ENCODE measurements at places on chromosomes 13 and 19.

DNA sequence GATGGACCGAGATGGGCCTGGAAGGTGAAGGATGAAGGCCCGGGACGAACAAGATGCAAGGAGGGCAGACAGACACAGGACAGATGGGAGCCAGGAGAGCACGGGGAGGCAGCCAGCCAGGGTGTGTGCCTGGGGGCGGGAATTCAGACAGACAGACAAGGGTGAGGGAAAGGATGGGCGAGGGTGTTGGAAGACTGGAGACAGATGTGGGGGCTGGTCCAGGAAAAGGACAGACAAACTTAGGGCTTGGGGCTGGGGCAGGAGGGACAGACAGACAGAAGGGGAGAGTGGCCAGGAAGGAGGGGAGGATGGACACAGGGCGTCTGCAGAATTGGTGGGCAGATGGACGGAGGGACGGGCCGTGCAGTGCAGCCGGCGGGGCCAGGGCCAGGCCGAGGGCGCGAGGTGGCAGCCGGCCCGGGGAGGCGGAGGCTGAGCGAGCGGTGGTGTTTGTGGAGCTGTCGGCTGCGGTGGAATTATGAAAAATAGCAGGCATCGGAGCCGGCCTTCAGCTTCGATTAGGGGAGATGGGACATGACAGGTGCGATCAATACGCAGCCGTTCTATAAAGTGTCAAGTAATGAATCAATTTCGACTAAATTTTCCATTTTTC, 4.6 kb upstream of the ERFL start:
- DNase-seq, result no peak

DNA sequence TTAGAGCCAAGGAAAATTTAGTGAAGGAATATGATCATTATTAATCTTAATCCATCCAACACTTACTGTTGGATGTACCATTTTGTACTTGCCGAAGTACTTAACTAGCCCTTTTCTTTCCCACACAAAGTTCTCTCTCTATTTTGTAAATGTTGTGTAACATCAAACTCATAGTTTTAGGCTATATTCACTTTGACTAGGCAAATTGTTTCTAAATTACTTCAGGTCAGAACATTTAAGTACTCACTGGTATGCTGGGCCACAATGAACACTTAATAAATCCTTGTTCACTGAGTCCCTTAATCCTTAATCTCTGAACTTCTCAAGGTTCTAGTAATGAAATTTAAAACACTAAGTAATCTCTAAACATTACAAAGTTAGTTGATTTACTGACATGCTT, 49.3 kb upstream of the EEF1AKMT1 start:
- no peak for DNase-seq

GRCh38 chr19:22545751-22546150, 88.4 kb upstream of the ZNF492 start:
- DNase-seq, result peak; percentile 39

GRCh38 chr19:6457958-6458694, 1.5 kb downstream of the SLC25A23 start:
- DNase-seq, result no peak

DNA sequence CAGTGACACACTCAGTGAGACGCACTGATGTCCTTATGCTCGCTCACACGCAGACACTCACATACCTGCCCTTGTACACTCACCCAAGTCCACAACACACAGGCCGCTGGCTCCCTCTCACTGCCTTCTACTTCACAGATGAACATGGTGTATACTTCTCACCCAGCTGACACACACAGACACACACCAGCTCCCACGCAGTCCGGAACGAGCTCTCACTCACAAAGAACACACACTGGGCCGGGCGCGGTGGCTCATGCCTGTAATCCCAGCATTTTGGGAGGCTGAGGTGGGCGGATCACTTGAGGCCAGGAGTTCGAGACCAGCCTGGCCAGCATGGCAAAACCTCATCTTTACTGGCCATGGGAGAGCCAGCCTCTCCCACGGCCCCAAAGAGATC, 31.6 kb downstream of the CCL25 start:
- DNase-seq, result no peak

DNA sequence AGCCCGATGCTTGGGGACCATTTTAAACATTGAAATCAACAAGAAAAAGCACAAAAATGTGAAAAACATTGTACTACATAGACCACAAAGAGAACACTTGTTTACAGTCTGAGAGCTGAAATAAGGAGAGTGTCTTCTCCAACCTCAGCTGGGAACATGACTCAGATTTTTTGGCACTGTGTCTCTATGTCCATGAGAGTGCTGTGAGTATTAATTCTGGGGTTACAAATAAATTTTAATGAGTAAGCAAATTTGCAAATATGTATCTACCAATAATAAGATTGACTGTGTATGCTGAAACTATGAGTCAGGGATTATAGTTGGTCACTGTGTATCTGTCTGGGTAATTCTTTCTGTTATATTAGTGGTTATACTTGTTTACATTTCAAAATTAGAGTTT, 174.0 kb downstream of the DCT start:
- no peak for DNase-seq

GRCh38 chr19:50230379-50231351, 27.2 kb downstream of the MYH14 start:
- no peak for DNase-seq

DNA sequence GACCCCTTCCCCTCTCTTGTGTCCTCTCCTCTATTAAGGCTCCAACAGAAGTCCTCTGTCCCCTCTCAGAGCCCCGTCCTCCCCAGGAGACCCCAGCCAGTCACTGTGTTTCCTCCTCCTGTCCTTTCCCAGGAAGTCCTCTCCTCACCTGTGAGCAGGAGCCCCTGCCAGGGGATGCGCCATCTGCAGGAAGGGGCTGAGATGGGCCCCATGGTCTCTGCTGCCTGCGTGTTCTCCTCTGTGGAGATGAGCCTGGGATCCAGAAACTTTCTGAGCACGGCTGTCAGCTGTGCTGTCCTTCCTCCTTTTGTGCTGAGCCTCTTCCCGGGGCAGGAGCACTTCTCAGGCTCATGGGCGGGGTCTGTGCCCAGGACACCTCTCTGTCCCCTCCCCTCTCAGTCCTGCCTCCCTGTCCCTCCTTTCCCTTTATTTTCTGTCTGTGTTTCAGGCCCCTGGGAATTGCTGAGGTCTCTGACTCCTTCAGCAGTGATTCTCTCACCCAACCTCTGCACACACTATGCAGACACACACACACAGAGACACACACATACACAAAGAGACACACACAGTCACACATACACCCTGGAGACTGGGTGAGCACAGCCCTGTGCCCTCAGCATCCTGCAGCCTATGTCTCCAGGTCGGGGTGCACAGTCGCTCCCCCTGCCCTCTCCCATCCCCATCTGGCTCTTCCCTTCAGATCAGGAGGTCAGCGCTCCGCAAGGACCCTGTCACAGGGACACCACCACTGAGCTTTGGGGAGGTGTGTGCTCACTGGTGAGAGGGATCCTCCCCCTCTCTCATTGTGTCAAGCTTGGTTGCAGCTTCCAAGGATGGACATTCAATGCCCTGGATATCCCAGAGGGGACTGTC, at the start of gene CEACAM8:
CEACAM8 (minus strand) TSS at position 308 of the 873 bp plus-strand sequence; CDS start at position 212, 96 bp downstream.
- no peak for DNase-seq

GRCh38 chr13:91896547-91896946, 498.1 kb downstream of the GPC5 start:
- DNase-seq, result no peak

GRCh38 chr13:73035660-73036059, 23.1 kb upstream of the KLF5 start:
- DNase-seq, result no peak

DNA sequence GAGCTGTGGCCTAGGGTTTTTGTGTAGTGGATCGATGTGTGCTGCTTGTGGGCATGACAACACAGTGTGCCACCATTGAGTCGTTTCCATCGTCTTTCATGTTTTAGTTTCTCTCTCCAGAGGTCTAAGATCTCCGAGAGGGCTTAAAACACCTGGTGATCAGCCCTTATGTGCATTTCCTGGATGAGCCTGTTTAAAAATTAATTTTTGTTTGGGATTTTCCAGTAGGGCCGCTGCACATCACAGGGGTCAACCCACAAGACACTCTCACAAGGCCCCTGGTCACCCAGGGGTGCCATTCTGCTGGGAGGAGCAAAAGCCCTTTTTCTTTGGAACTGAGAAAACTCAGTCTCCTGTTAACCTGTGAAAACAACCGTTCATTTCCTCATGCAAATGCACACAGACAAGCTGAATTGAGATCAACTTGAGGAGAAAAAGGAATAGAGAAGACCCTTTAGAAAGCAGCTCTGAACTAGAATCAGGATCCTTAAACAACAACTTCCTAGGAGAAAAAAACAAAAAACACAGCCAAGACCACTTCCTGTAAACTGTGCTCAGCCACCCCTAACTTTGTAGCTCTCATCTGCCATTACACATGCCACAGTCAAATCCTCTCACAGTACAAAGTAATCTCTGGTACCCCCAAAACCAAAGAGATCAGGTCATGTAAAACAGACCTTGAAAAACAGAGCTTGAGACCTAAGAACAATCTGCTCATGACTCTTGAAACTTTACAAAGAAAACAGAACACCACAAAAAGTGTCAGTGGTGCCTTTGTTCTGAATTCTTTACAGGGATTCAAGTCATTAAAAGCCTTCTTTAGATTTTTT, 8.3 kb upstream of the MTRF1 start:
- DNase-seq, result no peak

DNA sequence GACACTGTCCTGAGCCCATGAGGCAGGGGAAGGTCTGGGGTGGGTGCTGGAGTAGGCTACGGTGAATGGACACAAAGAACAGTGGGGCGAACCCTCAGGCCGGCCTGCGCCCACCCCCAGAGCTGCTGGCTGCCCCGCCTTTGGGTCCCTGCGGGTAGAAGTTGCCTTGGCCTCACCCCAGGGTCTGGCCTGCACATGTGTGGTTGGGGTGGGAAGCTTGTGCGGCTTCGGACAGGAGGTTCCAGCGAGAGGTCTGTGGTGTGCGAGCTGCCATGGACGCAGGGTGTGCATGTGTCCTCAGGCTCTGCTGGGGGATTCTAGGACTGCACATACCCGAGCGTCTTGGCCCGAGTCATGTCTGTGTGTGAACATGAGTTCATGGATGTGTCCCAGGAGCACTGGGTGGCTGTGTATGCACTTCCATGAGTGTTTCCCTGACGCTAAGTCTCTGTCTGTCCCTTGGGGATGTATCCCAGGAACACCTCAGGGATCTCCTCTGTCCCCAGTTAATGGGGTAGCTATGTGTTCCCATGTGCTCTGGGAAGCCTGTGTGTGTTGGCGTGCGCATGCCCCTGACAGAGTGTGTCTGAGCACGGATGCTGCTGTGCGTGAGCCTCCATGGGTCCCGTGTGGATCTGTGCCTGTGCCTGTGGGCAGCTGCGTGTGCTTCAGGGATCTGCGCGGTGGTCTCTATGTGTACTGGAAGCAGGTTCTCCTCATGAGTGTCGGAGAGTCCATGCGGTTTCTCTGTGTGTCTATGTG, 20.8 kb upstream of the POU2F2 start:
- DNase-seq, result no peak

DNA sequence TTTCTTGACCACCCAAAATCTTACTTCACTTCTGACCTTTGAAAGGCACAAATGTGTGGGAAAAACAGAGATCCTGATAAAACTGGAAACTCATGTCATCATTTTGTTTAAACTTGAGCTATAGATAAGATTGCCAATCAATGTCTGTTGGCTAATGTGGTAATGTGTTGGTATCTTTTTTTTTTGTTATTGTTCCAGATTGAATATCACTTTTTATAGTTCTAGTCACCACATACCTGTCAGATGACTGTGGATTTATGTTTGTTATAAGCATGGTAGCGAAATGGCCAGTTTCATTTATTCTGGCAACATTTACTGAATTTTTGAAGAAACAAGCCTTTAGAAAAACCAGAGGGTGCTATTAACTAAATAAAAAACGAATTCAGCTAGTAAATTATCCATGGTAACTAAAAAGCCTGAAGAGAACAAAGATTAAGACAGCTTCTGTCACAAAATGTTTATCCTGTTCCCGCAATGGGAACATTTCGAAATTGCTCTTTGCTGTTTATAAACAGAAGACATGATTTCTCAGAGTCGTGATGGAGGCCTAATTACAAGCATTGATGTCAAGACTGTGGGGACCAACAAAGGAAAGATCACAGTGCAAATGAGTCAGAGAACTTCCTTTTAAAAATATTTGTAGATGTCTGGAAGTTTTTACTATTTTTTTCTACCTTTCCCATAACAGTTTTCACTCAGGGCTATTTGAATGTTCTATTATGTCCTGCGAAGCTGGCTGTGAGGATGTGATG, 82.9 kb upstream of the POSTN start:
- no peak for DNase-seq

DNA sequence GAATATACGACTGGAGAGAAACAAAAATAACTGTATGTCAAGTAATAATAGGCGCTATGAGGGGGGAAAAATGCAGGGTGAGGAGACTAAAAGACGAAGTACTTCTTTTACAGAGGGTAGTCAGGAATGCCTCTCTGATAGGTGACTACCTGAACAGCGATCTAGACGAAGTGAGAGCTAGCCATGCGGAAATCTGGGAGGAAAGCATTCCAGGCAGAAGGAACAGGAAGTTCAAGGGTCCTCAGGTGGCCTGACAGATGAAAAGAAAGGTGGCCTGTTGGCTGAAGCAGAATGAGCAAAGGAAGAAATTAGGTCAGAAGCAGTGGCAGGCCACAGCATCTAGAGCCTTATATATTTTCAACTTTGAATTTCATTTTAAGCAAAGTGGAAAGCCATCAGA, 13.3 kb downstream of the ZDHHC20 start:
- DNase-seq, result no peak

DNA sequence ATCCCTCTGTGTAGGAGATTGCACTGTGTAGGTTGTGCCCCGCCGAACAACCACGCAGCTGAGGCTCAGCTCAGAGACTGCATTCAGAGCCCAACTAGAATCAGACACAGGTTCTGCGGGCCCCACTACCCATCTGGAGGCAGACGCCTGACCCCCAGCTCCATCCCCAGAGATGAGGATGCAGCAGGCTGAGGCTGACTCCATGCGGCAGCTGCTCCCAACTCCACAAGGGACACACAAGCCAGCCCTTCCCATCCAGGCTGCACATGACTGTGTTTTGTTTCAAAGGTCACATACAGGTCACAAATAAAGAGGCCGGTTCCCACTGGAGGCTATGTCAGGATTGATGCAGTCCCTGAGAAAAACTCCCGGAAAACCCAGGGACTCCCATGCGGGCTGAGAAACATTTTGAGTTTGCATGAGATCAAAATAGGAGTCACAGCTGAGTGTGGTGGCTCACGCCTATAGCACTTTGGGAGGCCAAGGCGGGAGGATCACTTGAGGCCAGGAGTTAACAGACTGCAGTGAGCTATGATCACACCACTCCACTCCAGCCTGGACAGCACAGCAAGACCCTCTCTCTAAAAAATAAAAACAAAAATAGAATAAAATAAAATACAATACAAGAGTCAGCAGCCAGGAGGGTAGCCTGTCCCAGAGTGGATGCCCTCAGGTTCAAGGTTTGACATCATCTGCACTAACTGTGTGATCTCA, 14.0 kb downstream of the ELL start:
- peak; percentile 34 for DNase-seq

DNA sequence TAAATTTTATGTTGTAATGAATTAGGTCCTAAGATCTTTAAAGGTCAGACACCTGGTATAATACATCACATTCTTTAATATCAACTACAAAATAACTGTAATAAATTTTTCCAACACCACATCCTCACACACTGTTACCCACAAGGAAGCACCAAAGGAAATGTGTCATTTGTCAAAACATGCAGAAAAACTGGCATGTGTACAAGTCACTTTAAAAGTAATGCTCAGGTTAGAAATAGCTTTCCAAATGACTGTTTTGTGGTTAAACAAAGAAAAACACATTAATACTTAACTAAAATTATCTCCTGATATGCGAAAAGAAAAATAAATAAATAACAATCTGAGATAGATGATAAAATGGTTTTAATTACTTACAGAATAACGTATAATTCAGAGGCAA, 74.7 kb downstream of the MZT1 start:
- no peak for DNase-seq

- DNase-seq, result no peak
Observed at GRCh38 chr13:81320516-81320915, 979.6 kb upstream of the SPRY2 start.
